ENCODE measurements at places on chromosomes 11 and 22. TPM values are rescaled to one million over a fixed set of nuclear protein-coding genes. Genes with fewer than 3 reads are reported as not detected.

DNA sequence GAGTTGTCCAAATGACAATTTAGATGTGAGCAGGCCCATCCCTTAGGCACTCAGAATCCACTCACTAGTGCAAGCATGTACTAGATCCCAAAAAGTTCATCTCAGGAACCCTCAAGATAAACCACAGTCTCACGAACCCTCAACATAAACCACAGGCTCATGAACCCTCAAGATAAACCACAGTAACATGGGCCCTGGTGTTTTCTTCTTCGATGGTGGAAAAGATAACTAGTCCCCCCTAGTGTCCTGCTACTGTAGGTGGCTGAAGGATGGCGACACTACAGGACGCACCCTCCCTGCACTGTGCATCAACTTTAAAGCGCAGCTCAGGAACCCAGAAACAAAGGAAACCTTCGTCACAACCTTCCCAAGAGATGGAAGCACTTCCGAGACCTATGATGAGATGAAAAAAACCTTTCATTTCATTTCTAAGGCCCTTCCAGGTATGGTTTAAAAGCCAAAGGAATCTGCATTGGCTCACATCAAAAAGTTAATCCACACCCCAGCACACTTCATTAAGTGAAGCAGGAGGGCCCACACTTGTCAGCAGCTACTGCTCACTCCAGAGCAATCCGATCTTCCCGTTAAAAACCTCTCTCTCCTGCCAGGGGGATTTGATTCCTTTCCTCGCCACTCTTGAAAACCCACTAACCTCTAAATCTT, 2.4 kb downstream of the LARGE1 start:
- no peak for DNase-seq

The GLB1L2 gene
- total RNA-seq: 10.4 TPM

The VWCE gene
- total RNA-seq: 0.51 TPM

The AP5B1 gene
- 35.0 TPM for total RNA-seq

The PNPLA5 gene
- not detected for total RNA-seq

- DNase-seq: no peak
Measured at GRCh38 chr11:40867991-40868632, 591.3 kb downstream of the LRRC4C start.

GRCh38 chr22:33620085-33620484, 300.2 kb downstream of the LARGE1 start:
- DNase-seq: no peak

The SLC16A8 gene
- not detected for total RNA-seq

The ARHGAP20 gene
- 0.05 TPM for total RNA-seq

DNA sequence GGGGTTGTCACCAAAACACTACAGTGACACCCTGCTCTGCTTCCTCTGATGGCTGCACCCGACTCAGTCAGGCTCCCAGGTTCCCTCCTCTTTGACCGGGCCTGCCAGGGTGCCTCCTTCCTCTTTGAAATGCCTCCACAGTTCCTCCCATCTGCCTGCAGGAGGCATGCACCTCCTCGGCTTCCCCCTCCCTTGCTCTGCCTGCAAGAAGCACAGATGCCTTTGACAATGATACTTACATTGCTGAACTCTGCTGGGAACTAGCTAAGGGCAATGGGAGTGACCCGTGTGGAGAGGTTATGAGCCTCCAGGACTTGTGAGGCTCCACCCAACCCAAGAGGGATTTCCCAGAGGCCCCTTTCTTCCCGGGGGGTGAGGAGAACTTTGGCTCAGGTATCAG, 674.1 kb downstream of the OPCML start:
- DNase-seq: no peak

The NR1H3 gene
- 17.2 TPM for total RNA-seq

DNA sequence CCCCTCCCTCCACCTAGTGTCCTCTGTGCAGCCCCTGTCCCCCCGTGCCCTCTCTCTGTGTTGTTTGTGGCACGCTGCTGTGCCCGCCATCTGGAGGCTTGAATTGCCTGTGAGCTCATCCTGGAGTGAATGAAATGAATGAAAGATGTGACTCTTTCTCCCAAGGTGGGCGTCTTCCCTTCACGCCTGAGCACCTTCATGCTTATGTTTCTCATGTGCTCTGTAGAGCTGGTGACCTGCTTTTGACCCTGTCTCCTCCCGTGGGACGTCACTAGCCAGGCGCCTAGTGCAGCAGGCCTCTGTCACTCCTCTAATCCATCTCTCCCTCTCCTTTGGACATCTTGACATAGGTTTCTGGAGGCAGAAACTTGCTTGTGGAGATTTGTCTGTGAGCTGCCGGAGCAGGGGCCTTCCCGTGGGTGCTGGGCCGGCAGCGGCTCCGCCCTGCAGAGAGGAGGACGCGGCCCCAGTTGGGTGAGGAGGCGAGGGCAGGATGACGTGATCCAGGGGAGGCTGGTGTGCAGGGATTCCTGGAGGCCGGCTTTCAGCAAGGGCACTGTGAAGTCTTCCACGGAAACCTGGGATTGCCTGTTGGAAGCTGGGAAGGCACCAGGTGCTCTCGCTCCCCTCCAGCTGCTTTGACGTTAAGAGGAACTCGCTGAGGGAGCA, 40.6 kb downstream of the MUC6 start:
- DNase-seq: no peak

DNA sequence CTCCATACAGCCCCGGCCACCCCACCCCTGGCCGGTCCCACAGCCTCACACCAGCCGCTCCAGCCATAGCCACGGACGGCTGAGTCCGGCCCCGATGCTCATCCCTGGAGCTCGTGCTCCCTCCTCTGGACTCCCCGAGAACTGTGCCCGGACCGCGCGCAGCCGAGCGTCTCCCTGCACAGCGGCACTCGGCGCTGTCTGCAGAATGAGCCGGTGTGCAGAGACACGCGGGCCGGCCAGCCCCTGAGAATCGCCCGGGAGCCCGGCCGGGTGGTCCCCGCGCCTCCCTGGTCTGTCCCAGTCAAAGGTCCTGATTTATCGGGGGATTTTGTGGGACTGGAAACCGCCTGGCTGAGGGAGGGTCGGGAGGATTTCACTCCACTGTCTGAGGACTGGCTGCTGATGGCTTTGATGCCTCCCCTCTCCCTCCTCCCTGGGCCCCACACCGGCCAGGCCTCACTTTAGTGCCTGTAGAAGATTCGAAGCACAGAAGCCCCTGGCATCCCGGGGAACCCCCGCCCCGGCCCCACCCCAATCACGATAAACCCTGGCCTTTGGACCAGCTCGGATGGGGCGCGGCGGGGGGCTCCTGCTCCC, 102.7 kb downstream of the BRD1 start:
- no peak for DNase-seq

DNA sequence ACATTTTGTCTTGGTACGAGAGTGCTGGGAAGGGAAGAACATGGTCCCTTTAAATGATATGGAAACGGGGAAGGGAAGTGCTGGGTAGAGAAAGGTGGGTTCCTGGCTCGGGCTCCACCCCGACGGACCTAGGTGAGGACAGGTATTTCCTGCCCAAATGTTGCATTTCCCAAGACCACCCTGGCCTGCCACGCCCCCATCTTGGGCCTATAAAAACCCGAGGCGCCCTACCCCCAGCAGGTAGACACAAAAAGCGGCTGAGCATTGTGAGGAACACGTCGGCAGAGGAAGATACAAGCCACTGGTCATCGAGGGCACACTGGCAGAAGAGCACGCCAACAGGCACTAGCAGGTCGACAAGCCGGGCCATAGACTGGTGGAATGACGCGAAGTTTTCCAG, 99.4 kb downstream of the AASDHPPT start:
- DNase-seq: no peak

The PRRG4 gene
- 0.87 TPM for total RNA-seq

- DNase-seq: peak; percentile 38
Measured at GRCh38 chr11:129041611-129042018, 98.9 kb upstream of the TP53AIP1 start.

GRCh38 chr11:110093407-110094297, 460 bp downstream of the ZC3H12C start:
- no peak for DNase-seq

GRCh38 chr11:1890856-1891830, 552 bp downstream of the PRR33 start:
- no peak for DNase-seq

DNA sequence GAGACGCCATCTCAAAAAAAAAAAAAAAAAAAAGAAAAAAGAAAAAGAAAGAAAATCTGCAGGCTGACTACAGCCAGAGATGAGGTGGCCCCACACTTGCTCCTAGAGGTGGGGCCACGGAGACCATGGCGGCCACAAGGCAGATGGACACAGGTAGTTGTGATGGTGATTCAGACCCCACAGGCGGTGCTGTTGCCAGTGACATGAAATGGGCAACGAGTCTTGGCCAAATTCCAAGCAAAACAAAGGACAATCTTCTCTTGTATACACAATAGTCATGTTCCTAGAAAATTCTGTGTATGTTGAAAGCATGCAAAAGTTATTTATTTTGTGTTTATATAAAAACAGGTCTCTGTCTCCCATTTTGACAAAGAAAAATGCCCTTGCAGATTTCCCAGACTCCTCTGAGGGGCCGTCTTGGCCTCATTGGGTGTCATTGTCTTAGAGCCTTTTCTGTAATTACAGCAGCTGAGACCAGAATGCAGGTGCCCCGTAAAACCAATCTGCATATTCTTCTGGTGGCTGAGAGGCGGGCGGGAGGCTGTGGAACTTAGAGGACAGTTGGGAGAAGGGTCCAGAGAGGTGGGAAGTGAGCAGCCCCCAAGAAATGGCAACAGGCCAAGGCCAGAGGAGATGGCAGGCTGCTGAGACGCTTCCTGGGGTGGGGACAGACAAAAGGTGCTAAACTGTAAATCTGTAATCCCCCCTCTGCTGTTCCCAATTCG, 22.5 kb upstream of the DAGLA start:
- DNase-seq: no peak

DNA sequence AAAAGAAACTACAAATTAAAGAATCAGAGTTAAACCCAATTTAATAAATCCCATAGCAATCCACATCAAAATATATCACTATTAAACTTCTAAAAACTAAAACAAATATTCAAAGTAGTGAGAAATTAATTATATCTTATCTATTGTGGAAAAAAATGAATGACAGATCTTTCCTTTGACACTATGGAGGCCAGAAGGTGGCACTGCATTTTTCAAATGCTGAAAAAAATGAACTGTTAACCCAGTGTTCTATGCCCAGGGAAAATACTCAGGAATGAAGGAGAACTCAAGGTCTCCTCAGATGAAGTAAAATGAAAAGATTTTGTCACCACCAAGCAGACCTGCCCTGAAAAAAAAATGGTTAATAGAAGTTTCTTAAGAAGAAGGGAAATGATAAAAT, 27.7 kb downstream of the TYR start:
- DNase-seq: no peak

The LRRC4C gene
- 0.15 TPM for total RNA-seq

DNA sequence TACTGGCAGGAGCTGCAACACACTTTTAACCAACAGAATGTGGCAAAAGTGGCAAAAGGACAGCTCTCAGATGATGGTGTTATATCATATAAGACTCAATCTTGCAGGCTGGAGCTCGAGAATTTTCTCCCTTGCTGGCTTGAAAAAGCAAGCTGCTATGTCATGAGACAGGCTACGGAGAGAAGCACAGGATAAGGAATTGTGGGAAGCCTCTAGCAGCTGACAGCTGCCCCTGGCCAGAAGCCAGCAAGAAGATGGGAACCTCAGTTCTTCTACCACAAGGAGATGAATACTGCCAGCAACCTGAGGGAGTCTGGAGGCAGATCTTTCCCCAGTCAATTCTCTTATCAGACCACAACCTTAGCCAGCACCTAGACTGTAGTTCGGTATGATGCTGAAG, 24.6 kb downstream of the FXYD6 start:
- DNase-seq: no peak

The ZNF74 gene
- 13.2 TPM for total RNA-seq

DNA sequence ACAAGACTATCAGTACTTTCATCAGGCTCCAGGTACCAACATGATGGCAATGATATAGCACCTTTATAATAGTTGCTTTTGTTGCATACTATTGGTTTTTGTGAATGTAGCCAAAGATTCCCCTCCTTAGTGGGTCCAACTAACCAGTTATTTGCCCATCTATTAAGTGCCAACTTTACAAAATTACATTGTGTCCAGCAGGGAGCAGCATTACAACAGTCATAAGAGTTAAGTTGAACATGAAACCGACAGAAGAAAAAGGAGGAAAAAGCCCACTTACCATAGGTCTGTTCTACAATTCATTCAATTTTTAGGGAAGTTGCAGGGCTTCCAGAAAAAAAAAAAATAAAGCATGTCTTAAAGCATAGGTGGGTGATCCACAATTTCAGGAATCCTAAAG, 21.6 kb downstream of the IMMP1L start:
- no peak for DNase-seq

GRCh38 chr11:13222285-13222684, 55.3 kb upstream of the BMAL1 start:
- no peak for DNase-seq

- no peak for DNase-seq
Measured at GRCh38 chr22:19961201-19961580, 19.6 kb upstream of the TXNRD2 start.

- no peak for DNase-seq
Measured at GRCh38 chr11:126768702-126769101, 231.9 kb downstream of the KIRREL3 start.

The OR52A1 gene
- not detected for total RNA-seq

- peak; percentile 76 for DNase-seq
Measured at GRCh38 chr11:75371949-75372876, 20.8 kb upstream of the ARRB1 start.

DNA sequence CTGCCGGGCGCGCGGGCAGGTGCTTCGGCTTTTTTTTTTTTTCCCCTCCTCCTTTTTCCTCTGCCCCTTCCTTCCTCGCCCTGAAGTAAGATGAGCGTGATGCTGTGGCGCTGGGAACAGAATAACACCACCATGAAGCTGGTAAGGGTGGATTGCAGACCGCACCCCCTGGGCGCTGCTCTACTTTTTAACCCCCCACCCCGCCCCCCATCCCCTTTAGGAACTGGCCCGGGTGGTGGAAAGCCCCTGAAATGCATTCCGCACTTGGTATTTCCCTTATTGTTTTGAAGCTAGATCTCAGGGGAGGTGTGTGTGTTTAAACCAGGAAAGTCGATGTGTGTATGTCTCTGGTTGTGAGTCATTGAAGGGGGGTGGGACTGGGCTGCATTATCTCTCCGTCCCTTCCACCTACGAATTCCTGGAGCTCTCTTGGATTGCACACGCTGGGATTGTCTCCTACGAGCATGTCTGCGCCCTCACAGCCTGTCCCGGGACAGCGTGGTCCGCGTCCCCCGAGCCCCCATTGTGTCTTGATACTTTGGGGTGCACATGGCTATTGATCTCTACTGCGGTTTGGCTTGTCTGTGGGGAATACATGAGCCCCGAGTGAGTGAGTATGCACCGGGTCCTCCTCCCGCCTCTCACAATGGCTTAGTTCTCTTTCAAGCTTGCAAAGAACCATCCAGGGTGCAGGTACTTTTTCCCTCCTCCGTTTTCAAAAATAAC, 64.9 kb downstream of the NAV2 start:
- no peak for DNase-seq

- DNase-seq: no peak
Measured at GRCh38 chr11:3613998-3614741, 27.6 kb downstream of the ART5 start.

GRCh38 chr11:129657866-129658525, 157.7 kb upstream of the TMEM45B start:
- DNase-seq: no peak

GRCh38 chr11:71248656-71249055, 3.7 kb downstream of the SHANK2 start:
- no peak for DNase-seq

The KRTAP5-9 gene
- not detected for total RNA-seq

- DNase-seq: no peak
Measured at GRCh38 chr22:46081036-46081830, 69.1 kb upstream of the PPARA start.

- DNase-seq: peak; percentile 33
Measured at GRCh38 chr11:88480223-88480622, 142.7 kb upstream of the CTSC start.

GRCh38 chr11:83299681-83300080, 13.5 kb upstream of the CCDC90B start:
- DNase-seq: no peak

- no peak for DNase-seq
Measured at GRCh38 chr11:68387840-68388239, 72.7 kb upstream of the PPP6R3 start.

The SLC22A8 gene
- not detected for total RNA-seq
